ENCODE measurements at places on chromosomes 4 and X.

DNA sequence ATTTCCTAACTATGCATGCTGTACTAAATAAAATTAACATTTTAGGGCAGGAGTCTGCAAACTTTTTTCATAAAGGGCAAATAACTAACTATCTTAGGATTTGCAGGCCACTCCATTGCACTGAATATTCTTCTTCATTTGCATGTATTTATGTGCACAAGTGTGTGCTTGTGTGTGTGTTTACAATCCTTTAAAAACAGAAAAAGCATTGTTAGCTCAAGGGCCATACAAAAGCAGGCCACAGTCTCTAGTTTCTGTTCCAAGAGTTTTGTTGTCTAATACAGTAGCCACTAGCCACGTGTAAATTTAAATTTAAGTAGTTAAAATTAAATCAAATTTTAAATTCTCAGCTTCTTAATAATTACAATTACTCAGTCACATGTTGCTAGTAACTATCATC is 621.8 kb downstream of the TMA16 start:
- DNase-seq: no peak

GRCh38 chrX:122004127-122004526 is 956.7 kb downstream of the GLUD2 start:
- DNase-seq: no peak

GRCh38 chr4:83917572-83917971 is 381.7 kb downstream of the GPAT3 start:
- no peak for DNase-seq

DNA sequence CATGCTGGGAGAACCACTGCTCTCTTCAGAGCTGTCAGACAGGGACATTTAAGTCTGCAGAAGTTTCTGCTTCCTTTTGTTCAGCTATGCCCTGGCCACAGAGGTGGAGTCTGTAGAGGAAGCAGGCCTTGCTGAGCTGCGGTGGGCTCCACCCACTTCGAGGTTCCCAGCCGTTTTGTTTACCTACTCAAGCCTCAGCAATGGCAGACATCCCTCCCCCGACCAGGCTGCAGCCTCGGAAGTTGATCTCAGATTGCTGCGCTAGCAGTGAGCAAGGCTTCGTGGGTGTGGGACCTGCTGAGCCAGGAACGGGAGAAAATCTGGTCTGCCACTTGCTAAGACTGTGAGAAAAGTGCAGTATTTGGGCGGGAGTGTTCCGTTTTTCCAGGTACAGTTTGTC is 118.9 kb downstream of the SLC10A6 start:
- no peak for DNase-seq

DNA sequence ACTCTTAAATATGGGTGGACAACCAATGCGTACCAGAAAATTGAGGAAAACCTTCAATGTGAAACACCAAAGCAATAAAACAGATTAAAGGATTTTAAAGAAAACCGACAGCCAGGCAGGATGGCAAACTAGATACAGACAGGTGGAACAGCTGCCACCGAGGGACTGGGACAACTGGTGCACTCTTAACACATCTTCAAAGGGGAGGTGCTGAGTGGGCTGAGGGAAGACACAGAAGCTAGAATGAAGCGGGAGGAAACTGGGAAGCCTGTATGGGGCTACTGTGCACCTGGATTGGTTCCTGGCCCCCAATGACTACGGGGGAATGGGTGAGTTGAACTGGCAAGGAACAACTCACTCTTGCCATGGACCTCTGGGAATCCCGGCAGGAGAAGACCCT is 20.7 kb downstream of the ZNF280C start:
- DNase-seq: no peak

DNA sequence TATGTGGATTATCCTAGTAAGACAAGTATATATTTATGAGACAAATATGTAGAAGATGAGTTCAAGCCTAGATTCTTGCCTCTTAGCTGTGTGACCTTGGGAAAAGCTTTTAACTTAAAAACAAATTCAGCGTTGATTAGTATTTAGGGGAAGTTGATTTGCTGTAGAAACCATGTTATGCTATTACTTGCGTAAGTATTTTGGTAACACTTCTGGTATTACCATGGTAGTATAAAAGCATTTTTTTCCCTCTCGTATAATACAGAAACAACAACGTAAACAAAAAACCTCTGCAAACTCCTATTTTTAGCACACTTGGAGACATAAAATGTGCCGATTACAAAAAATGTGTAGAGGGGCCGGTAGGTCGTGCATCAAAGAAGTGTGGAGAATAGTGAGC is 33.2 kb downstream of the STAG2 start:
- no peak for DNase-seq

DNA sequence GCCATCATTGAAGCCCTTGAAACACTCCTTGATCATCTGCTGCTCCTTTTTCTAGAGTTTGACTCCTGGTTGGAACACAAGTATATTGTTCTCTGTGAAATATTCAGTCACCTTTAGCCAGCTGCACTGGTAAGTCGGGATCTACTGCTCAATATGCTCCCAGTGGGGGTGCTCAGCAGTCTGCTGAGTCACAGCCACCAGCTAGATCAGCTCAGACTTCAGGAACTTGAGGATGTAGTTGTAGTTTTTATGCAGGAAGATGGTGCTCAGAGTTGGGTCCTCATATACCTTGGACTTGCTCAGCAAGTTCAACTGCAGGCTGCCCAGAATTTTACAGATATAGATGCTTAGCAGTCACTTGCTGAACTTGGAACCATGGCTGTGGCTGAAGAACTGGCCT is 202.5 kb upstream of the RPL34 start:
- DNase-seq: no peak

- DNase-seq: no peak
These were observed 21.5 kb downstream of the XIAP start for GRCh38 chrX:123881330-123881729.

- no peak for DNase-seq
These were observed 37.2 kb upstream of the SPANXC start for GRCh38 chrX:141279476-141279875.

DNA sequence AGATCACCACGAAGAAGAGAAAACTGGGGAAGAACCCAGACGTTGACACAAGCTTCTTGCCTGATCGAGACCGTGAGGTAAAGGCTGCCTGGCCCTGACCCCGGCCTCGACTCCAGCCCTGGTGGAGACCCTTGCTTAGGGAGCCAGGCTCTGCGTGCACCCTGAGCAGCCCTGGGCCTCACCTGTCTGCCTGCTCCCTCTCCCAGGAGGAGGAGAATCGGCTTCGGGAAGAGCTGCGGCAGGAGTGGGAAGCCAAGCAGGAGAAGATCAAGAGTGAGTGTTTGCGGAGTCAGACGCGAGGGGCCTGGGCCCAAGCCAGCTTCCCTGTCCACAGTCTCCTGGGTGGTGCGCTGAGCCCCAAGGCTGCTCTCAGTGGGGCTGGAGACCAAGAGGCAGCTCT is 4.5 kb downstream of the FAM50A start:
- no peak for DNase-seq

- no peak for DNase-seq
These were observed 301.5 kb downstream of the INPP4B start for GRCh38 chr4:142544594-142544993.

DNA sequence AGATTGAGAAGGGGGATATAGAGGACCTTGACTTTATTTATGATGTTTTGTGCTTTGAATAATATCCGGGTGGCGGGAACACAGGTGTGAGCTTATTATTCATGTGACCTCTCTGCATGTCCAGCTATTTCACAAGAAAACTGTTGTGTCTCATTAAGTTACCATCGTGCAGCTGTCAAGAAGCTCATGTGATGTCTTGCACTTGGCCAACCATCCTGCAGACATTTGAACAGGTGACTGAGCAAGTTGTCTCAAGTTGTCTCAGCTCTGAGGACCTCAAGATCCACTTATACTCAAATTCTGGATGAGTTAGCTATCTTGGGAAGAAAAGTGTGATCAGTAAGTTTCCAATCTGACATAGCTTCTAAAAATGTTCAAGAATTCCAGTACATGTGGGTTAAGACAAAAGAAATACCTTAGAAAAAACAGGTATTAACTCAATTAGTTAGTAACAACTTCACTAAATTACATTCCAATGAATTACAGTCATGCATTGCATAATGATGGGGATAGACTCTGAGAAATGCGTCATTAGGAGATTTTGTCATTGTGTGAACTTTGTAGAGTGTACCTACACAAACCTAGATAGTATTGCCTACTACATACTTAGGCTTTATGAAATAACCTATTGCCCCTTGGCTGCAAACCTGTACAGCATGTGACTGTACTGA is 462.2 kb downstream of the INPP4B start:
- no peak for DNase-seq

DNA sequence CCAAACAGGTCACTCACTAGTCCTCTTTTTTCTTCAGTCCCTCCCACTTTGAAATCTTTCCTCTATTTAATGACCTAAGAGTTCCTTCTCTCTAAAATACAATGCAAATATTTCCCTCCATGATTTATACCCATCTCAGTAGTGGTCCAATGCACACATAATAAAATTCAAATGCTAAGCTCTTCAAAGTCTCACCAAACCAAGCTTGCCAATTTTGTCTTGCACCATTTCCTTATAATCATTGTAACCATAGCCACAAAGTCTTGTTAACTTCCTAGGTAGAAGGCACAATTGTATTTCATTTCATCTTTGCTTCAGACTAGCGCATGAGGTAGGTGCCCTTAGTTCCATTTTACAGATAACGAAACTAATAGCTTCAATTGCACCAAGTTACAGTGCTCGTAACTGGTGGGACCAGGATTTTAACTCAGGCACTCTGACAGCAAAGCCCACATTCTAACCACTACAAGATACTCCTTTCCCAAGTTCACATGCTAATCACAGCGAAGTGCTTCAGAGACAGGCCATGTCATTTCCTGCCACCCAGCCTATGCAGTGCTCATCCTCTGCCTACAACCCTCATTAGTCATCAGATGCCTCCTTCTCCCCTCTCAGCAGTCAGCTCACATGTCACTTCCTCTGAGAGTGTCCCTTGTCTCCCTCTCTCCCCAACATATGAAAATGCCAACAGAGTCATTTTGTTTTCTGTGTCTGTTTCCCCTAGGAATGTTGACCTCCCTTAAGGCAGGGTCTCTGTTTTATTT is 66.9 kb upstream of the PPARGC1A start:
- DNase-seq: no peak

GRCh38 chr4:58138786-58139668 is 1028.8 kb upstream of the IGFBP7 start:
- DNase-seq: no peak

DNA sequence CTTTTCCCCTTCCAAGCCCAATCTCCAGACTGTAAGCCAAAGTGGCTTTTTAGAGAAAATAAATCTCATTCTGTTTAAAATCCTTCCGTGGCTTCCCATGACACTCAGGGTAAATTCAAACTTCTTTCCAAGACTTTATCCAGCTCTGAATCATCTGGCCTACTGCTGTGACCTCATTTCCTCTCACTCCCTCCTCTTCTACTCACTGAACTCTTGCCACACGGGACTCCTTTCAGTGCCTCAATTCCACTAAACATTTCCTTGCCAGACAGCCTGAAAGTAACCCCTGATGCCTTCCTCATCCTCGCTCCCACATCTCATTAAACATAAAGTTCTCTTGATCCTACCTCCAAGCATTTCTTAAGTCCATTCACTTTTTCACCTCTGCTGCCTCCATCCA is 27.8 kb upstream of the RNF128 start:
- no peak for DNase-seq

- DNase-seq: peak; percentile 96
These were observed at the start of gene CD99 for GRCh38 chrX:2690856-2691542. Gene CD99, plus strand, starts transcription at chrX:2691295. Its CDS starts 66 bp downstream, at chrX:2691361.

- no peak for DNase-seq
These were observed 326.8 kb downstream of the INPP4B start for GRCh38 chr4:142519342-142519741.

GRCh38 chr4:183747931-183748670 is 89.0 kb downstream of the TRAPPC11 start:
- no peak for DNase-seq

GRCh38 chrX:30637874-30638815 is 15.1 kb upstream of the GK start:
- no peak for DNase-seq

DNA sequence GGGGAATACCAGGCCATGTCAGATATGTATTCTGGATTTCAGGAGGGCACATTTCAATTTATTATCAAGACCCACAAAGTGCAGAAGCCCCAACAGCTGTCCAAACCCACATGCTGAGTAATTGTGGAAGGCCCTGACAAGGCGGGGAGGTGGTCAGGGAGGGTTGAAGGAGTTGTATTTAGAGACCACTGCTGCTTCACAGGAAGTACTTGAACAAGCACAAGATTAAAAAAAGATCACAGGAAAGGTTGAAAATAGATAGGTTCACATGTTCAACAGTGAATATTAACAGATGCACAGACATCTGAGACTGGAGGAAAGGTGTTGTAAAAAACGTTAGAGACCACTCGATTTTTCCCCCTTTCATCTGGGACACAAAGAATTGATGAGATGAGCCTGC is 17.9 kb downstream of the ATP8A1 start:
- no peak for DNase-seq

DNA sequence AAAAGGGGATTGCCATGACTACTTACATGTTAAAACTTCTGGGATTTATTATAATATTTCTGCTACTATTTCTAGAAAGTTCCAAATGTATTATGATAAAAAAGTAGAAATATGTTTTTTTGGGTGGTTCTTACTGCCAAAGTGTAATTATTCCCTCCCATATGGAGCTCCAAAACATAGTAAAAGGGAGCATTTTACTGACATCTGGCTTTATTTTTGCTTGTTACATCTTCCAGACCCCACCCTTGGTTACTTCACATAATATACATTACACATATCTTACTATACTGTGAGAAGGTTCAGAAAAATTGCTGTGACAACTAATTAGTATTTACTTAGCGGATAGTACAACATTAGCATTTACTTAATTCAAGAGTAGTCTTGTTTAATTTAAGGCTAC is 205.1 kb upstream of the TLL1 start:
- no peak for DNase-seq

DNA sequence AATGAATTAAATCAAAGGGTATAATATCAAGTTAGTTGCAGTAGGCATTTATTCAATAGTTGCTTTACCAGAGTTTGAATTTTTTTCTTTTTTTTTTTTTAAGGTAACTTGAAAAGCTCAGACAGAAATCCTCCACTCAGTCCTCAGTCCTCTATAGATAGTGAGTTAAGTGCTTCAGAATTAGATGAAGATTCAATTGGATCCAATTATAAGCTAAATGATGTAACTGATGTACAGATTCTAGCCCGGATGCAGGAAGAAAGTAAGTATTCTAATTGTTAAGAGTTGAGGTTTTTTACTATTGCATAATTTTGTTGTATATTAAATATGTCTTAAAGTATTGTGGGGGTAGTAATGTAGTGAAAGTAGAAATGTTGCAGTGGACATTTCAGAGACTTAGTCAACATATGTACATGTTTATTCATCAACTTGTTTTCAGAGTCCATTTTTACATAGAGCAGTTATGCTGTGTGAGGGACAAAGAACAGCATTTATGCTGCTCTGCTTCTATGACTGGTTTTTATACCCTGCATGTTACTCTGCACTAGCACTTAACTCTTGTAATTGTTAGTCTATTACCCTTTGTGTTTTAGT is 38.4 kb downstream of the SLAIN2 start:
- DNase-seq: no peak

DNA sequence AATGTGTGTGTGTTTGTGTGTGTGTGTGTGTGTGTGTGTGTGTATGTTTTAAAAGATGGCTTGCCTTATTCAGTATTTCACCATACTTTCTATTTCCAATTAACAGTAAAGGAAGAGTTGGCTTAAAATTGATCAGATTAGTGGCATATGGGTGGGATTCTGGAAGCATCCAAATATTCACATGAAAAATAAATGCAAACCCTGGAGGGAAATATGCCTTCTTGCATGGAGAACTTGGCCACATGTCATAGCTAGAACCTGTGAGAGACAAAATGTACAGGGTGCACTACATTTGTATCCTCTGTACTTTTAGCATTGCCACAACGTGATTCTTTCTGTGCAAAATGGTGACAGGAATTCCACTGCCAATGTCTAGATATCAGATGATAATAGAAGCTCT is 589.6 kb downstream of the ZNF674 start:
- no peak for DNase-seq

- no peak for DNase-seq
These were observed at the start of gene KLKB1 for GRCh38 chr4:186227221-186227620. Gene KLKB1, plus strand, starts transcription at chr4:186227507. Its CDS starts 689 bp downstream, at chr4:186228196.
